ENCODE measurements at places on chromosomes 13 and 19.

- no peak for DNase-seq
Observed at GRCh38 chr19:47725759-47726401, 12.7 kb downstream of the EHD2 start.

DNA sequence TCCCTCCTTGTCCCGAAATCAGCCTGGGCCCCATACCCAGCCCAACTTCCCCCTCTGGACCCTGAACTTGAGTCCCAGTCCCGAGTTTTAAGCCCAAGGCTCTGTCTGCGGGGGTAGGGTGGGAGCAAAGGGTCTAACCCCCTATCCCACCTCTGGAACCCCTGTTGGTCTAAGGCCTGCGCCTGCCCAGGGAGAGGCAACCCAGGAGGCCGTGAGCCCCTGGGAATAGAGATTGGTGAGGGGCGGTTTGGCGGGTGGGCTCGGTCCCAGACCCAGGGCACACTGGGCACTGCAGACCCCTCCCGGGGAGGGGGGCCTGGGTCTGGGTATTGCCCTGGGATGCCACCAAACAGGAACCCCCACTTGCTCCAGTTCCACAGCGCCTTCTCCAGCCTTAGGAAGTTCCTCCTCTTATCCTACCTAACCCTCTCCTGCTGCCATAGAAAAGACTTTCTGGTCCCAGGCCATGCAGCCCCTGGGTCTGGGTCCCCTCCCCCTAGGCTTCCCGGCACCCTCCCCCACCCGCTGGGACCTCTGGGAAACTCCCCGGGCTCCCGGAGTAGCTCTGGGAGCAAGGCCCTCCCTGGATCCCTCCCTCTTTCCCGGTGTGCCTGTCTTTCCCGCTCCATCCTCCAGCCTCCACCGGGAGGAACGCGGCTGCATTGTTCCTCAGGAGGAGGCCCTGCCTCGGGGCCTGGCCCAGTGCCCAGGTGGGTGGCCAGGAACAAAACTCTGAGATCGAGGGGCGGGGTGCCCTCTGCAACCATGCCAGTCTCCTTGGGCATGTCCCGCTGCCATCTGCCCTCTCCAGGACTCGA, 33.6 kb upstream of the NANOS3 start:
- peak; percentile 34 for DNase-seq

DNA sequence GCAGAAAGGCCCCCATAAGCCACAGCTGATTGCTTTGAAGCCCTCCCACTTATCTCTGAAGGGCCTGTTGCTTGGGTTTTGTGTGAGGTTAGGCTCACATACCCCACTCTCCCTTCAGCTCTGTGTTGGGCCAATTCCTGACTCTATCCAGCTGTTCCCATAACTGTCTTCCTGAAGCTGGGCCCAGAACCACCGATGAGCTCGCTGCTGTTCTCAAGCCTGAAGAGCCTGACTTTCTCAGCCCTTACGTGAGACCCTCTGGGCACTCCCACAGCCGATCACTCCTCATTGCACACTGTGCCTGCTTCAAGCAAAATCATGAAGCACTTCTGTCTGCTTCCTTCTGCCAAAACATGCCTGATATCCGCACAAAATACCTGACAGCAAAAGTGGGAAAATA, 124.1 kb downstream of the CRYL1 start:
- DNase-seq = no peak

- no peak for DNase-seq
Observed at GRCh38 chr13:49561062-49561410, 24.3 kb downstream of the RCBTB1 start.

- no peak for DNase-seq
Observed at GRCh38 chr19:42409477-42409876, 17.7 kb downstream of the LIPE start.

DNA sequence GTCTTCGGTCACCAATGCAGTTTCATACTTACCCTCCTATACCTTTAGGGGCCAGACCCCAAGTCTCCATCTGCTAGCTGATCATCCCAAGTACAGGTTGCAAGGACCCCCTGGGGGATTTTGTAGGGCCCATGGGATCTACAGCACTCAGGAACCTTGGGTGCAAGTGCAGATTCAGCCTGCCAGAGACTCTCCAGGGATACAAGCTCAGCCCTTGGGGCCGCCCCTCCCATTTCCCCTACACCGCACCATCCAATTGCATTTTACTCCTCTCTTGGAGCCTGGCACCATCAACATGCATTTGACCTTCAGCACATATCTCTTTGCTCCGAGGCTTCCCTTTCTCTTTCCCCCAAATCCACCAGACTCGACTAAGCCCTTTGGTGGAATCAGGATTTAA, 154.7 kb upstream of the ZNF536 start:
- DNase-seq = no peak

DNA sequence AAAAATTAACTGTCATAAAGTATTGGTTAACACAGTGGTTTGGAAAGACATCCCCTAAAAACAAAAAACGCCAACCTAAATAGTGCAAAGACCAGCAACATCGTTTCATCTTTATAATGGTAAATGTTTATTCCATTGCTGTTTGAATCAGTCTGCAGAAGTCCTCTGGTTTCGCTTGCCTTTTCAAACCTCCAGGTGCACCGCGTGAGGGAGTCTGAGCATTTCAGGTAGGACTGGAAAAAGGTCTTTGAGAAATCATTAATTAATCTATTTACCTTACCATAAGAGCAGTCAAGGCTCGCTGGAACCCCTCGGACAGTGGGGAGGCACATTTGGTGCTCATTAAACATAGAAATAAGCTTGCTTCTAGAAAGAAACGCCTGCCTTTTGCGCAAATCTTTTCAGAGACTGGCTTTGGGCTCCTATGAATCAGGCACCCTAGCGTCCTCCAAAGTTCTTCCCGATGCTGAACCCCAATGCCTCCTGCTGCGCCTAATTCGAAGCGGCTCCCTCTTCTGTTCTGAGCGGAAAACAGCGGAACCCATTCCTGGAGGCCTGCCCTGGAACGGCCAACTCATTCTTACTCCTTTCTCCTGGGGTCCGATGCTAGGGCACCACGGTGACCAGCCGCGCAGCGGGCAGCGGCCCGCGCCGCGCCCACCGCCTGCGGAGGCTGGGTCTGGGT, 951 bp upstream of the MTUS2 start:
- no peak for DNase-seq

- no peak for DNase-seq
Observed at GRCh38 chr13:51347099-51347498, 7.6 kb downstream of the SERPINE3 start.

GRCh38 chr19:19111136-19111835, 27.0 kb downstream of the TMEM161A start:
- no peak for DNase-seq

- DNase-seq = no peak
Observed at GRCh38 chr13:44049081-44049945, 169.6 kb downstream of the LACC1 start.

All from memory B cell (primary cell).